ENCODE measurements at places on chromosomes 16 and 17.

GRCh38 chr16:3549906-3550305 is 27.3 kb downstream of the NLRC3 start:
- no peak for DNase-seq

GRCh38 chr17:69268543-69269014 is 40.0 kb upstream of the ABCA10 start:
- DNase-seq: peak; percentile 40

- DNase-seq: no peak
Observed at GRCh38 chr16:12193692-12194091, 217.2 kb downstream of the SNX29 start.

DNA sequence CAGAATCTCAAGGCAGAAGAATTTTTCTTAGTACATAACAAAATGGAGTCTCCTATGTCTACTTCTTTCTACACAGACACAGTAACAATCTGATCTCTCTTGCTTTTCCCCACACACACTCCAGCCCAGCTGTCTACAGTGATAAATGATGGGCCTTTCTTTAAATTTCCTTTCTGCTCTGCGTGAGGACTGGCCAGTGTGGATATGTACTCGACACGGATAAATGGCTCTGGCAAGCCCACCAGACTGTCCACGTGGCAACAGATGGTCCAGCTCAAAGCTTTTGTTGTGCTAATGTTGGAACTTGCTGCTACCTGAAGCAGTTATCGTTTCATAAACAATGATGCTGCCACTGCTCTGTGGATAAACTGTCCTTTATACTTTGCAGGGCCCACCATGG is 410.7 kb downstream of the TMEM114 start:
- DNase-seq: no peak

DNA sequence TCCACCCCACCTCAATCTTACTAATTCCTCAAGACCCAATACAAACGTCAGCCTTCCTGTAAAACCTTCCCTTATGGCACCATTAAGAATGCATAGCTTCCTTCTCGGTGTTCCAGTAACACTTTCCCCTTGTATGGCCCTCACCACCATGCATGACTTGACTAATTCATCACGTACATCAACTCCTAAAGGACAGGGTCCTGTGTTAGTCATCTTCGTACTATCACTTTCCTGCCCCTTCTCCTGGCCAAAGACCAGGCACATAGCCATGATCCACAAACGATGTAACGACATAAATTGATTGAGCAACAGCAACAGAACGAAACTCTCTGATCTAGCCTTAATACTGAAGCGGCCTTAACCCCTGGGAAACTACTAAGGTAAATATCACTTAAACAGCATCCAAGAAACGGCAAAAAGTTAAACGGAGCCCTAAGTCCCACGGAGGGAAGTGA is 612 bp downstream of the PSMD12 start:
- peak; percentile 54 for DNase-seq

GRCh38 chr16:54690710-54691109 is 240.0 kb upstream of the IRX5 start:
- no peak for DNase-seq

GRCh38 chr17:16484445-16485175 is 7.4 kb downstream of the LRRC75A start:
- no peak for DNase-seq

GRCh38 chr16:4947722-4948503 is 10.2 kb upstream of the SEC14L5 start:
- peak; percentile 33 for DNase-seq

GRCh38 chr17:32529604-32530003 is 42.8 kb downstream of the CDK5R1 start:
- peak; percentile 40 for DNase-seq

- DNase-seq: no peak
Observed at GRCh38 chr17:14308636-14308964, 7.7 kb downstream of the HS3ST3B1 start.

GRCh38 chr16:16075488-16076422 is 126.3 kb downstream of the ABCC1 start:
- peak; percentile 12 for DNase-seq

DNA sequence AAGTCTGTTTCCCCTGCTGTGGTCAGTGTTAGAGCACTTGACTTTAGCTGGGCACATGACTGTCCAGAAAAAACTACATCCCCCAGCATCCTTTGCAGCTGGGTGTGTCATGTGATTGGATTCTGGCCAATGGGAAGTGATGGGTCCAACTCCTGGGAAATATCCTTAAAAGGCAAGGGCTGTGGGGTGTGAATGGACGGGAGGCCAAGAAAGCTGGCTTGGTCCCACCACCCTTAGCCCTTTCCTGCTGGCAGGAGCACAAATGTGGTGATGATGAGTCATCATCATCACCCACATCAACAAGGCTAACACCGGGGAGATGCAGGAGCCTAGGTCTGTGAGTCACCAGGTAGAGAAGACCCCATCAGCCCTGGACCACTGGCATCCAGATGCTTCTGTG is 341.7 kb downstream of the C16orf95 start:
- peak; percentile 98 for DNase-seq

- DNase-seq: peak; percentile 81
Observed at GRCh38 chr17:59763861-59764260, 56.4 kb downstream of the VMP1 start.

- DNase-seq: no peak
Observed at GRCh38 chr16:6177616-6178180, 1080.1 kb upstream of the EEF2KMT start.

GRCh38 chr17:60361889-60362288 is 30.0 kb downstream of the USP32 start:
- no peak for DNase-seq

GRCh38 chr16:11655655-11656054 is 12.6 kb upstream of the SNN start:
- no peak for DNase-seq

GRCh38 chr16:50534091-50534490 is 14.1 kb upstream of the NKD1 start:
- no peak for DNase-seq

GRCh38 chr16:29745121-29745852 is 503 bp downstream of the C16orf54 start:
- no peak for DNase-seq

- DNase-seq: peak; percentile 65
Observed at GRCh38 chr17:48335858-48336500, 94.0 kb downstream of the SKAP1 start.

- DNase-seq: no peak
Observed at GRCh38 chr17:21242026-21242697, 11.0 kb downstream of the NATD1 start.

- DNase-seq: no peak
Observed at GRCh38 chr17:3907483-3908216, 8.6 kb downstream of the P2RX1 start.

DNA sequence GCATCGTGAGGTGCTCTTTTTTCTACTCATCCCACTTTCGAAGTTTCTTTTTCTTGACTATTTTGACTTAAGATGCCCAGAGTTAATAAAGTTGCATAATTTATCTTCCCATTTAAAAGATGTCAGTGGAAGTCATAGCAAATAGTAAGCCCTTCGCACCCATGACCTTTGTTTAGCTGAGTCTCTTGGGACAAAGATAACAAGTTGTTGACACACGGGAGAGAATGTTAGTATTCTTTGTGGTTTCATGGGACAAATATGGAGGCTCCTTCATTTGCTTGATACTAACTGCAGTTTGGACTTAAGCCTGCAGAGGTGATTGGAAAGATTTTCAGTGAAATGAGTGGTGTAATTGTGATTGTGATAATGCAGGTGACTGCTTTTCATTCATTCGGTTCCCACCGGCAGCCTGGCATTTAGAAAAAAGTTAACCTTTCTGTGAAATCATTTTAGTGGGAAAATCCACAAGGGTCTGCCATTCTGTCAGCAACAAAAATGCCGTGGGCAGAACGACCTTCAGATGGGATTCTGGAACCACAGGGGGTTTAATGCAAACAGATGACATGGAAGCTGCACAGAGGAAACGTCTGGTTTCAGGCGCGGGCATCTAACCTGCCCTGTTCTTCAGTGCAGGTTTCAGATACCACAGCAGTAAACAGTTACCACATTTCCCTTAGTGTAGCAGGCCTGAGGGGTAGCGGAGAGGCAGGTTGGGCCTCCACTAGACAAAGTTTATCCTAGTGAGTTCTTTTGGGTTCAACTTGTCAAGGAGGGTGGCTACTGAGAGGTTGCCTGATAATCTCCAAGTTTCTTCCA is 123.0 kb downstream of the RPTOR start:
- no peak for DNase-seq

GRCh38 chr16:74936902-74937560 is 47.9 kb downstream of the WDR59 start:
- DNase-seq: peak; percentile 80

GRCh38 chr17:67439269-67439668 is 62.2 kb downstream of the PITPNC1 start:
- no peak for DNase-seq

DNA sequence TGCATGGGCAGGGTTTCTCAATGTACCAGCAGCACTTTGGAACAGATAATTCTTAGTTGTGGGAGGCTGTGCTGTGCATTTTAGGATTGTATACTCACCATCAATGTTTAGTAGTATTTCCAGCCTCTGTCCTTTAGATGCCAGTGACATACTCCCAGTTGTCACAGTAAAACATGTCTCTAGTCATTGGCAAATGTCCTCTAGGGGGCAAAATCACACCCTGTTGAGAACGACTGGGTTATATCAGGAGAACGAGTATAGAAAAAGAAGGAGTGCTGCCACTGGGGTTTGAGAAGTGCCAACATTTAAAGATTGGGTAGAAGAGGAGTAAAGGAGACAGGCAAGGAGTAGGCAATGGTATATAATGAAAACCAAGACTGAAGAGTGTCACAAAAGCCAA is 37.9 kb upstream of the SMIM36 start:
- peak; percentile 33 for DNase-seq

GRCh38 chr16:31216422-31217135 is at the start of gene PYDC1:
Gene PYDC1, minus strand, starts transcription at chr16:31217135. Its CDS starts 107 bp downstream, at chr16:31217028.
- DNase-seq: no peak

- DNase-seq: no peak
Observed at GRCh38 chr17:27269201-27269600, 24.7 kb upstream of the WSB1 start.

GRCh38 chr16:19366391-19366790 is 51.3 kb upstream of the TMC5 start:
- no peak for DNase-seq

DNA sequence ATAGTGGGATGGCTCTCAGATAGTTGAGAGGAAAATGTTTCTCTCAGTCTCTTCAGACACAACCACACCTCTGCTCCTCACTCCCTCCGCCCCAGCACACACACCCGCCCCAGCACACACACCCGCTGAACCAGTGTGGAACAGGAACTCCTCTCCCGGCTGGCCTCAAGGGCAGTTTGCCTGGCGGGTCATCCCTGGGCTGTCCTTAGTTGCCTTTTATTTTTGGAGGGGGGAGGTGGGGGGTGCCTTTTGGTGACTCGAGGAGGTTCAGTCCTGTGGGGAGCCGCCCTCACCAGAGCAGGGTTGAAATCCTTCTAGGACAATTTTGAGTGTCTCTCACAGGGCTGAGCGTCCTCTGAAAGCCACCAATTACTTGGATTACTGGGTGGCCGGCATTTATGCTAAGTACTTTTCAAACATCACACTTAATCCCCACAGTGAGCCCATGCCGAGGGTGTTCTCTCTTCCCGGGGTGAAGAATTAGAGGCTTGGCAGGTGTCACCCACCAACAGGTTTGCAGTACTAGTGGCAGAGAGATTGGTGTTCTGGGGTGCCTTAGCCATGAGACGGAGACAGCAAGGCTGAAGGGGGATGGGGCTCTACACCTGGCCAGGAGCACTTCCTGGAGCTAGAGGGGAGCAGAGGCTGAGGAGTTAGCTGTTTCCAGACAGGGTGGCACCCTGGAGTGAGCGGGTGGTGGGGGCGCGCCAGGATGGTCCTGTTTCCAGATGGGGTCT is 2.8 kb downstream of the RASD1 start:
- no peak for DNase-seq

GRCh38 chr16:4410335-4411075 is 5.9 kb downstream of the CORO7 start:
- peak; percentile 88 for DNase-seq

DNA sequence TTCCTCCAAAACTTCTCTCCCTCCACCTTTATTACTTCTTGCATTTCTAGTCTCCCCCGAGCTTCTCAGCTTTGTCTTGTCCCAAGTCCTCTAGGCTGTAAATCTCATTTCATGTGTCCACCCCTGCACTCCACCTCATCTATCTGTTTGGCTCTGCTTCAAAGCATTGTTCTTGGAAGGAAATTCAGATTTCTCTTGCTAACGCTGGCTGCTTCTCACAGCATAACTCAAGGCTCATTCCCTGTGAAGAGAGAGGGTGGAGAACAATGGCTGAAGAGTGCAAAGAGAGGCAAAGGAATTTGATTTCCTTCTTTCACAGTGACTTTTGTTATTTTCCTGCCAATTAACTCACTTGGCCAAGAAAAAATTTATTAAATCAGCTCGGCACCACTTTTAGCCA is 476.5 kb downstream of the TMEM114 start:
- DNase-seq: no peak

DNA sequence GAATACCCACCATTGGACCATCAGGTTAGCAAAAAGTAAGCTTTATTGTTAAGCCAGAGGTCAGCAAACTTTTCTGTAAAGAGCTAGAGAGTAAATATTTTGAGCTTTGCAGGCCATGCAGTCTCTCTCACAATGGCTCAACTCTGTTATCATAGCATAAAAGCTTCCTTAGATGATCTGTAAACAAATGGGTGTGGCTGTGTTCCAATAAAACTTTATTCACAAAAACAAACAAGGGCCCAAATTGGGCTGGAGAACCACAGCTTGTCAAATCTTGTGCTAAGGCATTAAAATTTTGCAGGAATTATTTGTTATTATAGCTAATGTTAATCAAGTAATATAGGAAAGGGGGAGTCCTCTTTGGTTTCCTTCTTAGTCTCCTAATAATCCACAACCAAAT is 153.6 kb downstream of the GRIN2A start:
- DNase-seq: no peak

DNA sequence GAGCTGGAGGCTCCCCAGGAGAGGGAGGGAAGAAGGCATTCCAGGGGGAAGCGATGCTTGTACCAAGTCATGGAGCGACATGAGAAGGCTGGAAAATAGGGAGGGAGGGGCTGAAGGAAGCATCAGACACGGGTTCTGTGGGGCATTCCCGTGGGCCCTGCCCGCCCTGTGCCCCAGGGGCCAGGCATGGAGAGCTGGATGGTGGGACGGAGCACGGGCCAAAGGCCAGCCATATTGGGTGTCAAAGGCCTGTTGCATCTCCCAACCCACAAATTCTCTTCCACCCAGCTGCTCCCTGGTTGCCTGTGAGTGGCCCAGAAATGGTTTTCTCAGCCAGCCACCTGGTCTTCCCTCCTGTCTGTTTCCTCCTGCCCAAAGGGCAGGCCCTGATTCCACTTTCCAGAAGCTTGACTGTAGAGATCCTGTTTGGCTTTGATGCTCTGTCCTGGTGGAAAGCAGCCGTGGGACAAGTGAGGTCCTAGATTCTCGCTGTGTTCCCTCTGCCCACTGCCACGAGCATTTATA is 3.2 kb downstream of the CDR2L start:
- no peak for DNase-seq

- DNase-seq: no peak
Observed at GRCh38 chr17:57282296-57282695, 26.0 kb downstream of the MSI2 start.

DNA sequence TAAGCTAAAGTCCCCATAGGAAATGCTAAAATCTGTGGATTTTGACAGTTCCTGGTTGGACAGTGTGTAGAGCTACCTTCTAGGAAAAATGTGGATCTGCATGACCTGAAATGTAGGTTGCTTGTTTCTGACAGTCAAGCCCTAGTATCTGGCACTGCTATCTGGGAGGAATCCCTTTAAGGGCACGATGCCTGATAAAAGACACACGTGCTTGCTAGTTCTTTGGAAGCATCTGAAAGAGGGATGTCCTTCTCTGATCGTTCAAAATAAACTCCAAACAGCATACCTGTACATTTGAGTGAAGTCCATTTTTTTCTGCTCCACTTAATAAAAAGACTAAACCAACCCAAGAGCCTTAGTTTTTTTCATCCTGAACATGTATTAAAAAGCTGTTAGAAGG is 101.3 kb downstream of the CDK5R1 start:
- no peak for DNase-seq

Measured in fibroblast of skin of scalp (primary cell).